CD4-positive, alpha-beta T cell treated with Interleukin-4 for 4 hours (primary cell): ENCODE measurements at places on chromosomes 6 and 20.

DNA sequence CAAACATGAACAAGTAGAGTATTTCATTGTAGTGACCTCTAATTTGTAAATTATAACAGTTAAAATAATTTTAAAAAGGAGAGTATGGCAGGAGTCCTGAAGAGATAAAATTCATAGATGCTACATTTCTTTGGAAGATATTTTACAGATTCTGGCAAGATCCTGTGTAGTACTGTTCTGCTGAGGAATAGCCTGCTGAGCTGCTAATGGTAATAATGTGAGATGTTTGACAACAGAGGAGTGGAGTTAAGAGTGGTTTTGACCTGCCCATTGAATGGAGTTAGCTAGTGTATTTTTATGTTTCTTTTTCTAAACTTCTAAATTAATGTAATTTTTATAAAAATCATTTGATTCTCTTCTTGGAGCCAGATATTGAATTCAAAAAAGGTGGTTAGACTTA lies 11.8 kb downstream of the CLVS2 start:
- no peak for DNase-seq

DNA sequence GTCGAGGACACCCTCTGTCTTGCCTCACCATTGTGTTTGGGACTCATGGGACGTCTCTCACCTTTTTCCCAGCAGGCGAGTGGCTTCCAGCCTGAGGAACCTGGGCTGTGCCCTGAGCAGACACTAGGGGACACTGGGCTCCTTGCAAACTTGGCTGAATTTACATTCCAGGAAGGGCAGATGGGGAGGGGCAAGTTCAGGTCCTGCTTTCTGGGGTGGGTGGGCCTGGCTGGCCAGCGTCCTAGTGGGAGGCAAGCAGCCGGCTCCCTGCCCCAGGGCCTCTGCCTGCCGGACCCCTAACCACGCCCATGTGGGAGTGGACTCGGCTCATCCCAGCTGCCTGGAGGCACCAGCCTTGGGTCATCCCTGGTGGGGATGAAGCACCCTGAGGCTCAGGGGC lies 48.2 kb upstream of the MLN start:
- peak; percentile 11 for DNase-seq

- peak; percentile 90 for DNase-seq
Measured at GRCh38 chr6:107822176-107823046, 1.7 kb downstream of the SCML4 start.

GRCh38 chr20:44180814-44181213 lies 6.2 kb downstream of the JPH2 start:
- DNase-seq = no peak
